ENCODE measurements at places on chromosomes 4 and X.

- no peak for DNase-seq
Observed at GRCh38 chr4:148795156-148795864, 353.1 kb upstream of the NR3C2 start.

DNA sequence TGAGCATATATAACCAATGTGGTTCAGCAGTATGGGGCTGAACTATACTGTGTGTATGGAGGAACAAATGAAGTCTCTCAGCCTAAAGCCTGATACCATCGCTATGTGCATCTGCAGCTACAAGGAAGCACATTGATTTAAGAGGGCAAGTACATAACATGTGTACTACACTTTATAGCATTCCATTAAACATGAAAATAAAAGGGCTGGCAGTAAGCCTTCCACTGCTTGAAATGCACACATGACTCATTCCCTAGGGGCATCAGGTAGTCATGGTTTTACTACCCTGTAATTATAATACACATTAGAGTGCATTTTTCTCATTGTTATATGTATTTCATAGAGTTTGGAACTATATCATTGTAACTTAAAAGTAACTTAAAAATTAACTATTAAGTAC, 51.2 kb downstream of the SMARCA1 start:
- DNase-seq: no peak

- DNase-seq: no peak
Observed at GRCh38 chr4:15361529-15361928, 66.3 kb upstream of the C1QTNF7 start.

DNA sequence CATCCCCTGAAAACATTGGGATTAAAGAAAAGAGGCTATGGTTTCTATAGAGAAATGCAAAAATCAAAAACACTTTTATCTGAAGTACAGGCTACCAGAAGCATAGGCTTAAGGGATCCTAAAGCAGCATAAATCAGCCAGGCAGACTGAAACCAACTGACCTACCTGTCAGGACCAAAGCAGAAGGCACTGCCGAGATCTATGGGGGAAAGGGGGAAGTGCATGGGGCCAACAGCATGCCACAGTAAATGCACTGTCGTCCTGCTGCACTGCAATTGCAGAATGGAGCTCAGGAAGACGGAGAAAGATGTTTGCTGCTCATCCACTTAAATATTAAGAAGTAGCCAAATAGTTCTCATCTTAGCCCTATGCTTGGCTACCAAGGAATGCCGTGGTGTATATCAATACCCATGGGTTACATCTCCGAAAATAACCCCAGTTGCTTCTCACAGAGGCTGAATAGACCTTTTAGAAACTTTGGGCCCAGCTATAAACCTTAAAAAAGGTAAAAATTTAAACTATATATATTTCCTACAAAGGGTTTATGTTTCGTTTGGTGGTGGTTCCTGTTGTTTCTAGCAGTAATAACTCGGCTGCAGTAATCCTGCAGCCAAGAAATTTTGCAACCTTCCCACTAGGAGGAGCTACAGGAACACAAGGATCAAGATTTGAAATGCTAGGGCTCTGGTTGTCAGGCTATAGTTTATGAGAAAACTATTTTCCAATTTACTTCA, 312.2 kb upstream of the DIAPH2 start:
- DNase-seq: no peak

GRCh38 chr4:144411700-144412099, 234.3 kb upstream of the HHIP start:
- no peak for DNase-seq

DNA sequence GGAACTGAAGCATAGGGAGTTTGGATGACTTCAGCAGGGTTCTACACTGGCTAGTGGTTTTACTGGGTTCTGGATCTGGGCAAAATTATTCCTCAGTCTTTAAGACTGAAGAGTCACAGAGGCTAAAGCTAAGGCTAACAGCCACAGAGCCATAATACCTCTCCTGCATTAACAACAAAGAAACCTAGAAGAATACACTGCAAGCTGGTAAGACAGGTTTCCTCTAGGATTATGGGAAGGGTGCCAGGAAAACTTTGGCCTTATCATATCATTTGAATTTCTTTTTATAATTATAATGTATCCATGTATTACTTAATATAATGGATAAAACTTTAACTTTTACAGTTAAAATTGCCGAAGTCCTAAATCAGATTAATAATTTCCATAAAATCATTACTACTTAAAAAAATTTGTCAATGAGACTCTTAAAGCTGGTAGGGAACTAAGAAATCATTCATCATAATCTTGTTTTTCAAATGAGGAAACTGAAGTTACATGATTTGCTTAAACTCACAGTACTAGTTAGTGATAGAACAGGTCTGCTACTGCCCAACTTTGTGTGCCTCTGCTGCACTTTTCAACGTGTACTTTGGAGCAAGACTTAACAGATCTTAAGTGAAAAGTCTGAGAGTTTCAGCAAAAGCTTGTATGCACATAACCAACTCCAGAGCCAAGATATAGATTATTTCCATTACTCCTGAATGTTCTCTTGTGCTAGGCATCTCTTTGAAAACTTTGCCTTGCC, 24.2 kb upstream of the PGRMC2 start:
- DNase-seq: no peak

DNA sequence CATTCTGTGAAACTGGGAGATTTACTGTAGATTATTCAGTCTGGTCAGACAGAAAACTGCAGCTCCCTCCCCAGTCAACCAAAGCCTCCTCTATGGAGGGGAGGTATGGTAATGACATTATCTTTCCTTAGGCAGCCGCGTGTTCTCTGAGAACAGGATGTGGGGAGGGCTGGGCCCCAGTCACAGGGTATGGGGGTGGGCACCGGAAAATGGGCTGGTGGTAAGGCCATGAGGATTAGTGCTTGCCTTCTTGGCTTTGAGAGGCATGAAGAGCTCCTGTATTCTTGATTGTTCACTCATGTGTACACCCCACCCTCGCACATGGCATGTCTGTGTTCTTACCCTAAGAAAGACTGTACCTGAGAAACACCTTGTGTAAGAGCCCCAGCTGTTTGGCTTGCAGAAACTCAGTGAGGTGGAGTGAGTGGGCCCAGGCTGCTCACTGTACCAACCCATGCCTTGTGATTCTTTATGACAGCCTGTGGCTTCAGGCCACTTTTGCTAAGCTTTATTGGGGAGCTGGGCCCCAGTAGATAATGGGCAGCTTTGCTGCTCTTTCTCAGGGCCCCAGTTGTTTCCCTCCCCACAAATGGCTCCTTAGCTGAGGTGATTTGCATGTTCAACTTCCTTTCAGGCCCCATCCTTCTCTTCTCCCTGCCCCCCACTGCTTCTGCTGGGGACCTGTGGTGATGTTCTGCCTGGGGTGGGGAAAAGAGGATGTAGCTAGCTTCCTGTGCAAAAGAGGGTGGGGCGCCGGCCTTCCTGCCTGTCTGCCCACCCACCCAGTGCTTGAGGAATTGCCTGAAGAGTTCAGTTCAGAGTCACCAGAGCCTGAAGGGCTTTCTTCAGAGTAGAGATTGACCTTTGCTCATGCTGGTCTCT, 30.7 kb downstream of the MSN start:
- DNase-seq: peak; percentile 66

DNA sequence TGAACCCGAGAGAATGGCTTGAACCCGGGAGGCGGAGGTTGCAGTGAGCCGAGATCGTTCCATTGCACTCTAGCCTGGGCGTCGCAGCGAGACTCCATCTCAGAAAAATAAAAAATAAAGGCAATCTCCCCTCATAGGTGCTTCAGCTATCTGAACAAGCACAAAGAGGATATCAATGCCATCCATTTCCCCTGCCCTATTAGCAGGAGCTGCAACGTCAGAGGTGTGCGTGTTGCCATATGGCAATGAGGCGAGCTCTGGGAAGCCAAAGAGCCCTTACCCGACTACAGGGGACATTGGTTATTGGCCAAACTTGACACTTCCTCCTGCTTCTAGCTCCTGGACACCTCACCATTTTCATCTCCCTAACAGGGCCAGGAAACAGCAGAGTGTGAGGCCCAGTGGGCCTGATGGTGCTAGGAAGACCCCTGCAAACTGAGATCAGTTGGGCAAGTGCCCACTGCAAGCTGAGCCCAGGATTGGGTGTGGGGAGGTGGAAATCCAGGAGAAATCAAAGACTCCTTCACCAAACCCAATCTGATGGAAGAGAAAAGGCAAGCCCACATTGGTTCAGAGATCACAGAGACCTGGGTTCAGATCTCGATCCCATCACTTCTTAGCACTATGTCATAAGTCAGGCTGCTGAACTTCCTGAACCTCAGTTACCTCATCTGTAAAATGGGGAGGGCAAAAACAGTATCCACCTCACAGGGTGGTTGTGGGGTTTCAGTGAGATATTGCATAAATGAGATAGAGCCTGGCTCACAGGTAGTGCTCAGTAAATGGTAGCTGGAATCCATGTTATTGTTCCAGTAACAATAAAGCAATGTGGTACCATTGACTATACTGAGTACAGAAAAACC, 21.2 kb downstream of the SLC25A5 start:
- DNase-seq: no peak

GRCh38 chr4:86261636-86262035, 98.2 kb downstream of the MAPK10 start:
- no peak for DNase-seq

GRCh38 chr4:25889589-25890503, 24.2 kb upstream of the SMIM20 start:
- DNase-seq: no peak

DNA sequence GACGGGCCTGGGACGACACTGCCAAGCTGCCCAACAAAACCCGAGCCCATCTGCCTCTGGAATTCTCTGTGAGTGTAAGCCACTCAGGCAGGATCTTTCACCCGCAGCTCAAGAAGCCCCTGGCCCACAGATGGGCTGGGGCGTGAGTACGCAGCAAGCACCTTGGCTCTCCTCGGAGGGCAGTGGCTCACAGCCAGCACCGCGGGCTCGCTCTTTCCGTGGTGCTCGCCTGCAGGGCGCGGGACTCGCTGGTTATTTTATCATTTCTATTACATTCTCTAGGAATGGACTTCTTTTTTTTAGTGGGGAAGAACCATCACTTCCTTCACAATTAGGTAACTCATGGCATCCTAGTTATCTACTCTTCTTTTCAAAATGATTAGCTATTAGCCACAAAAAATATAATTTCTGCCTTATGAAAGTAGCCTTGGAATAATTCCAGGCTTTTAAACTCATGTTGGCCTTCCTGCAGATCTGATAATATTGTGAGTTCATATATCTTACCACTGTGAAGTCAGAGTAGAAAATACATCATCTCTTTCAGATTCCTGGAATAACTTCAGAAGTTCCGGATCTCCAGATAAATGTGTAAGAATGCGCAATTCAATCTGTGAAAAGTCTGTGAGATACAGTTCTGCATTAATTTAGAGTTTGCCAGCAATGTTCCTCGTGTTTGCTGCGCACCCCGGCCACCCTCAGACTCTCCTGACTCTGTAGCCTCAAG, 68.6 kb downstream of the NAT8L start:
- no peak for DNase-seq

GRCh38 chr4:187075514-187075913, 351.9 kb upstream of the FAT1 start:
- no peak for DNase-seq

DNA sequence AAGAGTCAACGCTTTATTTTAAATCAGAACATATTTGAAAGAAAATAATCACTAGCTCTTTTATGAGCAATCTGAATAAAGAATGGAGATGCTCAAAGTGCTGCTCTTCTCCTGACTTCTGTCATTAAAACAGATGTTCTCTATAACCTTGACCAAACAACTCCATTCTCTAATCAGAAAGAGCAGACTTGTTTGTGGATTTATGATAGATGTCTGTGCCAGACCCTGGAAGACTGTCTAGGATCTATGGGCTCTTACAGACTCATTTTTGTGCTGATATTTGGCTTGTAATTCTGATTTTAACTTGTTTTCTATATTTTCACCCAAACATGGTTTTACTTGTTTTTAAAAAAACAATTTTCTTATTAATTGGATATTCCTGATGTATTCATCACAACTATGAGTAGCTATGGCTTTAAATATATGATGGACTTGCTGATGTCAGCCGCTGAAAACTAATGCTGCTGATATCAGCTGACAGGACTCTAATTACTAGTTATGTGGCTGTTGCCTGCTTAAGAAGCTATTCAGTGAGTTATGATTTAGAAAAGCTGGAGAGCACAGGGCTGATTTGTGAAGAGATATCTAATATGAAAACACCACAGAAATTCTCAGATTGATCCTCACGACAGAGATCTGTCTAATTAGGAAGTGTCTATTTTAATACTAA, 31.6 kb upstream of the MAML3 start:
- no peak for DNase-seq

GRCh38 chr4:89876548-89876947, 18.1 kb upstream of the MMRN1 start:
- no peak for DNase-seq

DNA sequence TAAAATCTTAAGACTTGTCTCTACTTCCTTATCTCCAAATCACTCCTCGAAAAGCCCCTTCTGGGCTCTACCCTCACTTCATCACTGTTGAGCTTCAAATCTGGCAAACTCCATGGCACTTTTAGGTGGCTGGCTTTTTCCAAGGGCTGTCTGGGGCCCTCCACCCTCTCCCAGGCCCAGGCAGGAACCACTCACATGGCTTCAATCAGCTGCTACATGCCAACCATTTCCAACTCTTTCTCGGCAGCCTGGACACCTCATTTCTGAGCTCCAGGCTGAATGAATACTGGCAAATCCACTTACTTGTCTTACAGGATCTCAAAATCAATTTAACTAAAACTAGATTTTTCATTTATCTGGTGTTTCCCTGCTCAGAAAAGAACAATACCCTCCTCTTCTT, 22.0 kb downstream of the USP46 start:
- no peak for DNase-seq

- no peak for DNase-seq
Observed at GRCh38 chr4:39525822-39526690, 1.2 kb downstream of the UGDH start.

GRCh38 chr4:78410676-78411075, 140.9 kb upstream of the ANXA3 start:
- DNase-seq: no peak
